ENCODE measurements at places on chromosomes 2 and 18.

DNA sequence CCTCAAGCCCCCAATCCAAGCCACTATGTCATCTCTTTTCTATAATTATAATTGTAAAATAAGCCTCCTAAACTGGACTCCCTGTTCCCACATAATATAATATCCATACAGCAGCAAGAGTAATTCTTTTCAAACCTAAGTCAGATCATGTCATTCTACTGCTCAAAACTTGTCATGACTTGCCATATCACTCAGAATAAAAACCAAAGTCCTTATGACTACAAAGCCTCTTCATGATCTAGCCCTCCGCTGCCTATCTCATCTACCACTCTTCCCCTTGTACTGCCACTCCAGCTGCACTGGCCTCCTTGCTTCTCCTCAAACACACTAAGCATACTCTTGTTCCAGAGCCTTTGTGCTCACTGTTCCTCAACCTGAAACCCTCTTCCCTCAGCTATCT, 69.9 kb downstream of the MEMO1 start:
- no peak for DNase-seq

DNA sequence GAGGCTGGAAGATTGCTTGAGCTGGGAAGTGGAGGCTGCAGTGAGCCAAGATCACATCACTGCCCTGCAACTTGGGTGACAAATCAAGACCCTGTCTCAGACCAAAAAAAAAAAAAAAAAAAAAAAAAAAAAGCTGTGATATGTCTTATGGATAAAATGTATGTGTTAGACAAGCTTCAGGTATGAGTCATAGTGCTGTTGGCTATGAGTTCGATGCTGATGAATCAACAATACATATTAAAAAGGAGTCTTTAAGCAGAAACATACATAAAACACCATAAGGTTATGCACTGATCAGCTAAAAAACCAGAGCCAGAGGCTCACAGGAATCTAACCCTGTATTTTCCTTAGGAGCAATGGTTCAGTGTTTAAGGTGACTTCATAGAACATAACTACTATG, 332.3 kb downstream of the NCKAP5 start:
- no peak for DNase-seq

DNA sequence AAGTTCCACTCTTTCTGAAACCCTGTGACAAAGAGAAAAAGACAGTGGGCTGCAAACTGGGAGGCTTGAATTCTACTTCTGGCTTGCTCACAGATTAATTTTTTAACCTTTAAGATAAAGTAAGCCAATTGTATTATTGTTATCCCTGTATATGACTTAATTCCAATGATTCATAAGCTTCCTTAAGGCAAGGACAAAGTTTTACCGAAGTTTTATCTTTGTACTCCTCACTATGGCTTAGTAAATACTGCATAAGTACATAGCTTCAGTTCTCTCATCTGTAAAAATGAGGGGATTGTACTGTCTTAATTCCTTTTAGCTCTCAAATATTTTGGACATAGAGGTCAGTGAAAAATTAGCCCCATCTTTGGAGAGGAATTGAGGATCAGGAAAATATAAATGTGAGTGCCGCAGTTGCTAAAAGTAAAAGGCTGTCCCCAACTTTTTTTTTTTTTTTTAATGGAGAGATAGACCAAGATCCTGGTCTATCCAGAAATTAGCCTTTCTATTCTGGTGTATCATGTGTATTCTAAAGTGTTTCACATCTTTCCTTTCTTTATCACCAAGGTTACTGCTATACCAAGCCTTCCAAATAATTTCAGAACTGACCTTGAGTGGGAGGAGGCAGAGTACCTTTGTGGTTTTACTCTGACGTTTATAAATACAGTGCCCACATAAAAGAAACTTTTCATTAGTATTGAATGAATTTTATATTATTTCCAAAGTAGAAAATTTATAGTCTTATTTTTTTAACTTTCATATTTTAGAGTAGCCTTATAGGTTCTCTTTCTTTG, 13.3 kb downstream of the RELCH start:
- DNase-seq: no peak

DNA sequence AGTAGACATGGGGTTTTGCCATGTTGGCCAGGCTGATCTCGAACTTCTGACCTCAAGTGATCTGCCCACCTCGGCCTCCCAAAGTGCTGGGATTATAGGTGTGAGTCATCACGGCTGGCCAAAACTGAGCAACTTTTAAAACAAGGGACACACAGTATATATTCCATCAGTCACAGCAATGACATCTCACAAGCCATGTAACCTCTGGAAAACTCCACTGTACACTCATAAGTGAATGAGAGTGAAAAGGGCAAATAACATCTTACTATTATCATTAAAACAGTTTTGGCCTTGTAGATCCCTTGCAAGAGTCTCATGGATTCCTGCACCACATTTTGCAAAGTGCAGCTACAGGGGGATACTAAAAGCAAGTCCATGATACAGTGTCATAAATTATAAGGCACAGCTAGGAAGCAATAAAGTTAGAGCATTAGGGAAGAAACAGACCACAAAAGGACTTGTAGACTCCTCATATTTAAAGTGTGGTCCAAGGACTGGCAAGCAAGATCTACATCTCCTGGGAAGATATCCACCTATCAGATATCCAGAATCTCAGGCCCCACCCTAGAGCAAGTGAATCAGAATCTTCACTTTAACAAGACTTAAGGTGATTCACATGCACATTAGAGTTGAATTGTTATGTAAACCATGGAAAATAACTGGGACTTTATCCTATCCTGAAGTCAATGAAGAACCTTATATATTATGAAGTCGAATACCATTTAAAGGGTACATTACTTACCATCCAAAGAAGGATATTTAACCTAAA, 5.7 kb downstream of the SMC6 start:
- no peak for DNase-seq

- no peak for DNase-seq
These were observed 107.6 kb downstream of the FBXO15 start for GRCh38 chr18:74040008-74040407.

- DNase-seq: no peak
These were observed 438.9 kb upstream of the SOX11 start for GRCh38 chr2:5253263-5253662.

- DNase-seq: no peak
These were observed 894.5 kb upstream of the POU3F3 start for GRCh38 chr2:103959174-103960128.

DNA sequence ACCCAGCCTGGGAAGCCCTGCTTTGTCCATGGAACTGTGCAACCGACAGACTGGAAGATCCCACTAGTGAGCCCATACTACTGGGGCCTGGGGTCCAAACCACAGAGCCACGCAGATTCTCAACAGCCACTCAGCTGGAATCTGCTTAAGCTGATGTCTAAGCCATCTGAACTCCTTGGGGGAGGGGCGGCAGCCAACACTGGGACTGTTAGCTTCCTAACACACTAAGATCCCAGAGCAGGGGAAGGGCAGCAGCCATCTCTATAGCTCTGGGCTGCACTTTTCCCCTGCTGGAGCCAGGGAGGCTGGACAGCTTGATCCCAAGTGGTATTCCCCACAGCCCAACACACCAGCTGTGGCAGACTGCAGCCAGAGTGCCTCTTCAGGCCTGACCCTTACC, 118.3 kb downstream of the RPRM start:
- no peak for DNase-seq

DNA sequence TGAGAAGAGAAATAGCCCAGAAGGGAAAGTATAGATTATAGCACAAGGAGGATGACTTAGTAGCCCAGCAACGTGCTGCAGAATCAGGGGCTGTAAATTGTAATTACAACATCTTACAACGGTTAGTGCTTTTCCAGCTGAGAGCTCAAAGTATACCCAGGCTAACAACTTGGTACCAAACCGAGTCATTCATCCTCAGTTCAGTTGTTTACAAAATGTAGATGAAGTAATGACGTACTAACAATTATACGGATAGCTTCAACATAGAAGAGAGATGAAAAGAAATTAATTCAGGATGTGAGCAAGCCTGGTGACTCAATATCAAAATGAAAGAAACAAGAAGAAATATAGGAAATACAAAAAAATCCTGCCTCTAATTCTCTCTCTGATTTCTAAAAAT, 99.2 kb downstream of the DYNAP start:
- no peak for DNase-seq

Data from stimulated activated CD4-positive, alpha-beta T cell treated with anti-CD3 and anti-CD28 coated beads, TNF-alpha, amount 100 ng/mL, for 1 hour (primary cell).